ENCODE measurements at places on chromosomes 16 and 17. TPM values are rescaled to one million over a fixed set of nuclear protein-coding genes. Genes with fewer than 3 reads are reported as not detected.

The TBC1D3B gene
- total RNA-seq, result 11.7 TPM

GRCh38 chr17:74303305-74303704 is 22.7 kb upstream of the KIF19 start:
- peaks cover 13% of the 10 kb centered on the region for H3K27me3 ChIP-seq
- no peak overlapping the region for H3K27ac ChIP-seq
- no peak overlapping the region for H3K4me3 ChIP-seq

DNA sequence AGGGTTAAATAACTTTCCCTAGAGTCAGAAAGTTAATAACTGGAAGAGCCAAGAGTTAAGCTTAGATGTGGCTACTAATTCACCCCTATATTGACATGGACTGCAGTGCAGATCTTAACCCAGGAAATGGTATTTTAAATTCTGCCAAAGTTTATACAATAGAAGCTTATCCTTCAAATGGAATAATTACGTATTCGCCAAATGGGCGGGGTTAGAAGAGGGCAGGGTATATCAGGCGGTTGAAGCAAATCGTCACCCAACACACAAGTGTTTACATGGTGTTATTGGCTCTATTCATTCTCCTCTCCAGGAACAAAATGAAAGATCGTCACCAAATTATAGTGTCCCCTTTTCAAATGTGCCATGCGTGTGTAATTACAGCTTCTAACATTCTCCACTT is 182.7 kb downstream of the PRKCB start:
- H3K4me3 ChIP-seq, result no peak overlapping the region
- H3K27ac ChIP-seq, result no peak overlapping the region
- H3K27me3 ChIP-seq, result no peaks in the 10 kb centered on the region
- no peaks in the 10 kb centered on the region for H3K36me3 ChIP-seq
- no peak for DNase-seq
- no peaks in the 10 kb centered on the region for H3K4me1 ChIP-seq

DNA sequence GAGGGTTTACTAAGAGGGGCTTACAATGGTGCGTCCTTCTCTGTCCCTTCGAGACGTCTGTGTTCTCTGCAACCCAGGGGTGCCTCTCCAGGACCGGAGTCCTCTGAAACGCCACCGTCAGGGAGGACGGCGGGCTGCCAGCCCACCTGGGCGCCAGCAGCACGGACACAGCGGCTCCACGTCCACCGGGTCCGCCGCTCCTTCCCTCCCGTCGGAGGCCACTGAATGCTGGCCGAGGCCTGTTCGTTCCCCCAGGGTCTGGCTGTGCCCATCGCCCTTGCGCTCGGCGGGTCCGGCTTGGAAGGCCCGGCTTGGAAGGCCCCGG is 403 bp downstream of the TEPSIN start:
- DNase-seq, result no peak
- H3K27ac ChIP-seq, result no peak overlapping the region
- no peaks in the 10 kb centered on the region for H3K27me3 ChIP-seq
- peak overlapping the region; percentile 71 for H3K4me3 ChIP-seq

- no peaks in the 10 kb centered on the region for H3K27me3 ChIP-seq
- no peaks in the 10 kb centered on the region for H3K36me3 ChIP-seq
- no peak overlapping the region for H3K27ac ChIP-seq
Measured at GRCh38 chr16:46621934-46622676, 926 bp upstream of the SHCBP1 start.

- no peak for DNase-seq
- H3K4me3 ChIP-seq, result no peak overlapping the region
- no peak overlapping the region for H3K27ac ChIP-seq
- peaks cover 37% of the 10 kb centered on the region for H3K4me1 ChIP-seq
Measured at GRCh38 chr16:55495616-55496289, 13.1 kb upstream of the LPCAT2 start.

The NAT9 gene
- total RNA-seq, result 52.5 TPM

DNA sequence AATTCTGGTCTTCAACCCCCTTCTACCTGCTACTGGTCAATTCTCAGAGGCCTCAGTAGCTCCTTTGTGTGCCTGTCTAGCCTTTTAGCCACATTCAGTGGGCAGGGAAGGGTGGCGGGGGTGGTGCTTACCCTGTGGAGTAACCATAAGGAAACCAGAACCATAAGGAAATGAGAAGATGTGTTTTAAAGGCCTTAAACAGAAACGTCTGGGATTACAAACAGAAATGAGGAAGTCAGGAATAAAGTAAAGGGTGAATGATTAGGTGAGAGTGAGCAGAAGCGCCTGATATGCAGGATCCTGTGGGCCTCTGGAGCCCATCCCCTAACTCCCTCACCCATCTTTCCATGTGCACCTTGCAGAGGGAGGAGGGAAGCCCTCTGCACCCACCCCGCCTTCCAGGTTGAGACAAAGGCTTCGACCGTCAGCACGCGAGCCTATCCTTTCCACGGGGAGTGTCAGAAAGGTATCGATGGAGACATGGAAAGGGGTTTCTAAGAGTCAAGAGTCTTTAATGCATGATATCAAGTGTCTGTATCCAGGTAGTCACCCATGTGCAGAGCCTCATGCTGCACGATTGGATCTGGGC is 20.4 kb downstream of the KIAA0513 start:
- peaks cover 2% of the 10 kb centered on the region for H3K36me3 ChIP-seq
- no peaks in the 10 kb centered on the region for H3K27me3 ChIP-seq
- no peak overlapping the region for H3K4me3 ChIP-seq
- no peak overlapping the region for H3K27ac ChIP-seq
- DNase-seq, result no peak

The ZFPM1 gene
- 5.7 TPM for total RNA-seq

DNA sequence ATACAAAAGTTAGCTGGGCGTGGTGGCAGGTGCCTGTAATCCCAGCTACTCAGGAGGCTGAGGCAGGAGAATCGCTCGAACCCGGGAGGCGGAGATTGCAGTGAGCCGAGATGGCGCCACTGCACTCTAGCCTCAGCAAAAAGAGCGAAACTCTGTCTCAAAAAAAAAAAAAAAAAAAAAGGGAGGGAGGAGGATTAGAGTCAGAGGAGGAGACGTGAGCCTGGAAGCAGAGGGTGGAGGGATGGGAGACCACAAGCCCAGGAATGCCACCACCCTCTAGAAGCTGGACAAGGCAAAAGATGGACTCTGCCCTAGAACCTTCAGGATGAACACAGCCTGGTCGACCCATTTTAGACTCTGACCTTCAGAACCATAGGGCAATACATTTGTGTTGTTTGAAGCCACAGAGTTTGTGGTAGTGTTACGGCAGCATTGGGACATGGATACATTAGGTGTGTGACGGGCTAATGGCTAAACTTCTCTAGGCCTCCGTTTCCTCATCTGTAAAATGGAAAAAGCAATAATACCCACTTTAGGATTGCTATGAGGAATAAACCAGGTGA is 2.1 kb upstream of the SMIM22 start:
- H3K27me3 ChIP-seq, result no peaks in the 10 kb centered on the region
- H3K36me3 ChIP-seq, result no peaks in the 10 kb centered on the region
- H3K27ac ChIP-seq, result no peak overlapping the region
- no peaks in the 10 kb centered on the region for H3K4me1 ChIP-seq
- no peak for DNase-seq

- peaks cover 2% of the 10 kb centered on the region for H3K27me3 ChIP-seq
- H3K27ac ChIP-seq, result no peak overlapping the region
- no peak for DNase-seq
- no peak overlapping the region for H3K4me3 ChIP-seq
- no peaks in the 10 kb centered on the region for H3K4me1 ChIP-seq
Measured at GRCh38 chr16:79473456-79473855, 127.1 kb downstream of the MAF start.

DNA sequence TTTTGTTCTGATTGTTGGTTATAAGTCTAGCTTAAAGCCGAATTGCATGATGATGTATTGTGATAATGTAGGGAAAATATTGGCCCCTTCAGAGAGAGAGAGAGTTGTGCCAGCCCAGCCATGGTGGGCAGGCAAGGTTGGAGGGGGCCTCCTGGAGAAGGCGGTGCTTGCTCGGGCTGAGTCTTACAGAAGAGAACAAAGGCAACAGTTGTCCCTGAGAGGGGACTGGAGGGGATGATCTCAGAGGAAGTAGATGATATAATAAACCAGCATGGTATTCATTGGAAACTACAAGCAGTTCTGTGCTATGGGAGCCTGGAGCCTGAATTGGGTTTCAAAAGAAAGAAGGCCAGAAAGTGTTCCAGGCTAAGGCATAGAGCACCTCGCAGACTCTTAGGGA is 173.8 kb downstream of the RPTOR start:
- H3K36me3 ChIP-seq, result peaks cover 5% of the 10 kb centered on the region
- no peaks in the 10 kb centered on the region for H3K27me3 ChIP-seq
- no peak overlapping the region for H3K27ac ChIP-seq
- no peak for DNase-seq

Measured in osteocyte (in vitro differentiated cells).